ENCODE measurements at places on chromosomes 13 and 19.

DNA sequence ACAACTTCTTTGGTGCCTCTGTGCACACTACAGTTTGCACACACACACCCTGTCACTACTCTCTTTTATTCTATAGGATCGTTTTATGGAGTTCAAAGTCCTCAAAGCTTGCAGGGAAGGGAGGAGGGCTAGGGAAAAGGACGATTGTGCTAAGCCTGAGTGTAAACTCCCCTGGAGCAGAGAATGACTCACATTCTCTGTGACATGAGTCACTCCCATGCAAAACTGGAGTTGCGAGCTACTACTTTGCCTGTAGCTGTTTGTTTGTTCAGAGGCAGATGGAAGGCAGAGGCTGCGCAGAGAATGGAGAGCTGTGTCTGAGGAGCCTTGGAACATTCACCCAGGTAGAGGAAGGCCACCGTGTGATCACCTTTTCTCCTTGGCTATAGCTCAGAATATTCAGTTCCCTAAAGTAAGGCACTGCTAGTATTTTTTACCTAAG is 80.5 kb upstream of the MBNL2 start:
- DNase-seq, result peak; percentile 70

DNA sequence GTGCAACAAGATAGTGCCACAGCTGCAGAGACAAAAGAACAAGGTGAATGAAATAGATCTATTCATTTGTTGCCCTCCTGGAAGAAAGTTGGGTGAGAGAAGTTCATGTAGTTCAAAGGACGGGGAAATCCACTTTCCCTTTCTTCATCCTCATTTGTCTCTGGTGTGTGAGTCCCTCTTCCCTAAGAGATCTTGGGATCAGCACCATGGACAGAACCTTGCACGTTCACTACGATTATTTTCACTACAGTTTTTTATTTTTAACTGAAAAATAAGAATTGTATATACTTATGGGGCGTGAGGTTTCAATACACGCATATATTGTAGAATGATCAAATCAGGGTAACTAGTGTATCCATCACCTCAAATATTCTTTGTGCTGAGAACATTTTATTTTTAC is 29.2 kb downstream of the NLRP5 start:
- DNase-seq, result peak; percentile 0

GRCh38 chr13:20729633-20730585 is 26.4 kb downstream of the IL17D start:
- DNase-seq, result no peak

DNA sequence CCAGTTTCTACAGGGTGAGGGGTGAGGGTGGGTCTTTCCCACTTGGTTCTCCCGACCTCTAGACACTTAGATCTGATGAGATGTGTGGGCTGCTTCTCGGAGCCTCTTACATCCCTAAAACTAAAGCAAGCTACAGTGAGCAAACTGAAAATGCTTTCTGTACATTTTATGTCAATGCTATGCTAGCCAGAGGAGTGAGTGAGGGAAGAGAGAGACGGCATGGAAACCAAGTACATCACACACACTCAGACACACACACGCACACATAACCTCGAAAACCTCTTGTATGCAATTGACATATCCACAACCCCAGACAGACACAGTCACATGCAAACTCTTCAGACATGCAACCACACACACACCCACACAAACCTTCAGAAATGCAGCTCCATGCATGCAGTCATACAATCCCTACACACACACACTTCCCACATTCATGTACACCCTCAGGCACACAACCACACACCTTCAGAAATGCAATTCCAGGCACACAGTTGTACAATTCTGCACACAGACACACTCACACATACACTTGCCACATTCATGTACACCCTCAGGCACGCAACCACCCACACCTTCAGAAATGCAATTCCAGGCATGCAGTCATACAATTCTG is 1.4 kb downstream of the SLC1A6 start:
- DNase-seq, result peak; percentile 12
